ENCODE measurements at places on chromosomes 7 and 10.

GRCh38 chr7:52005613-52006012, 689.0 kb upstream of the COBL start:
- DNase-seq: no peak

GRCh38 chr7:87369216-87369615, 23.8 kb downstream of the CROT start:
- no peak for DNase-seq

DNA sequence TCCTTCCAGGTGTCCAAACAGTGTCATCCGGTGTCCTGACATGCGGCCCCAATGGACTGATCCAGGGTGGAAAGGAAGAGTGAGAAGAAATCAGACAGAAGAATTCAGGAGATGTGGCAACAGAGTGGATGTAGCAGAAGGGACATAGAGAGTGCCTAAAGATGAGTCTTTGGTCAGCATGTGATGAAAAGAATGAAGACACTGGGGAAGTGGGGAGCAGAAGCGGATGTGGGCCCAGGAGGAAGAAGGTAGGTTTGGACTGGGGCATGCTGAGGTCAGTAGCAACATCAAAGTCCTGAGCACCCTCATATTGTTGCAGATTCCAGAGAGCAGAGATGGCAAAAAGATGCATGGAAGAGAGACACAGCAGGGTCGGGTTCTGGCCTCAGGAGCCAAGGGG, 71.8 kb upstream of the STEAP1B start:
- DNase-seq: no peak

DNA sequence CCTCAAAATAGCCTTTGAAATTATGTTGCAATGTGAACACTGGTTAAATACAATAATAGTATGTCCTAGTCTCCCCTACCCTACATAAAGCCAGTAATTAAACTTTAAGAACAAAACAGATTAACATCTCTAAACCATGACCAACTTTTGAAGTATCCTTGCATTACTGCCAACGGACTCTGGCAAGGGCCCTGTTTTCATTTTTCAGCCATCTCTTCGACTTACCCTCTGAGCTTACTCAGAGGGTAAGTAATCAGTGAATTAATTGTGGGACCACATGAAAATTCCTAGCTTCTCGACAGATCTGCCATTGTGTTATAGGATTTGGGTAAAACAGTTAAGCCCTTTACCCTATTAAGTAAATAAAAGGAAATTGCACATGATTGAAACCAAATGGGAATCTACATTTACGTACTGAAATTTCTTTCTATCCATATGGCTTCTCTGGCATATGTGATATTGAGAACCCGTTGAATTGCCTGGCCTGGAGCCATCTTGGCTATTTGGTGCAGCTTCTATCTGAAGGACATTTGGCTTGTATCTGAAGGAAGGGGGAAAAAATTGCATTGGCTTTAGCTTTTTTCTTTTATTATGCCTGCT, 39.6 kb downstream of the DYNC1I1 start:
- DNase-seq: no peak

DNA sequence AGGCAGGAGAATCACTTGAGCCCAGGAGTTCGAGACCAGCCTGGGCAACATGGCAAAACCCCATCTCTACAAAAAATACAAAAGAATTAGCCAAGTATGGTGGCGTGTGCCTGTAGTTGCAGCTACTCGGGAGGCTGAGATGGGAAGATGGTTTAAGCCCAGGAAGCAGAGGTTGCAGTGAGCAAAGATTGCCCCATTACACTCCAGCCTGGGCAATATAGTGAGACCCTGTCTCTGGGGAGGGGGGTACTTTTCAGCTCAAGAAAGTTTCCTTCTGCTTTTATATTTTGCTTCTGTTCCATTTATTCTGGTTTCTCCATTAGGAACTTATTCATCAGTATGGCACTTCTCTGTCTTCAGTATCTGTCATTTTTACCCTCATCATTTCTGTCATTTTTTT, 48.6 kb downstream of the COA1 start:
- no peak for DNase-seq

Measured in left lobe of liver (tissue), 2 donors.